ENCODE measurements at places on chromosomes 4 and X. TPM values are rescaled to one million over a fixed set of nuclear protein-coding genes. Genes with fewer than 3 reads are reported as not detected.
A peak's percentile ranks its signal among the peaks of the same experiment; 100 is the strongest.

- no peaks in the 10 kb centered on the region for H3K4me1 ChIP-seq
- peaks cover 81% of the 10 kb centered on the region for H3K27me3 ChIP-seq
- H3K27ac ChIP-seq = no peak overlapping the region
- no peak overlapping the region for H3K4me3 ChIP-seq
Observed at GRCh38 chrX:140507982-140508305, 3.1 kb upstream of the SOX3 start.

DNA sequence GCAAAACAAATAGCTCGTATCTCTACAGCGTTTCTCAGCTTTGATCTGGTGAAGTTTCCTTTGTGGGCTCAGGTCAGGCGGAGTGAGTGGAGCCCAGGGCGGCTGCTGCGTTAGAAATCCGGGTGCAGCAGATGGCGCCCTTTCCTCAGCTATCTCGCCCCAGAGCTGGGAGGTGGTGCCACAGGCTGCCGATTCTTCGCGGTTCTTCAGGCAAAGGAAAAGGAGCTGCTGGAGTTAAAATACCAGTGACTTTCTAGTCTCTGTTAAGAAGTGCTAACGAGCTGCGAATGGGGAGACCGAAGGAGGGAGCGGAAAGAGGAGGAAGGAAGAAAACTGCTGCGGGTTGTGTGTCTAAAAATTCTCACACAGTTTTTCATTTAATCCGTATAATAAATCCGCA, 114.6 kb downstream of the CPE start:
- no peak overlapping the region for H3K27ac ChIP-seq
- H3K36me3 ChIP-seq = no peaks in the 10 kb centered on the region
- no peaks in the 10 kb centered on the region for H3K4me1 ChIP-seq
- H3K4me3 ChIP-seq = no peak overlapping the region
- peak; percentile 36 for DNase-seq

DNA sequence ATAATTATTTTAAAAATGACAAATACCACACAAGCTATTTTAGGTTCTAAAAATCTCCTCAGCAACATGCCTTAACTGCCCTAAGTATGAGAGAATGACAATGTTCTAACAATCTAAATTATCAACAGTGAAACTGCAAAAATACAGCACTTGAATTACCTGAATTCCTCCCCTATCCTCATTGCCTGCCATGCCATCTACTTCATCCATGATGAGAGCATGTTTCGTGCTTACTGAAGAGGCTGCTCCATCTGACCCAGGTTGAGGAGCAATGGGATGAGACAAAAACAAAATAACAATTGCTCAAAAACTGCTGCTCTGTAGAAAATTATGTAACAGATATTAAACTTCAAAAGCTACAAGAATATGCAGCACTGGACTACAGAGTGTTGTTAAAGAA, 63.3 kb downstream of the RFC1 start:
- no peak overlapping the region for H3K4me3 ChIP-seq
- no peaks in the 10 kb centered on the region for H3K27me3 ChIP-seq
- H3K27ac ChIP-seq = no peak overlapping the region

DNA sequence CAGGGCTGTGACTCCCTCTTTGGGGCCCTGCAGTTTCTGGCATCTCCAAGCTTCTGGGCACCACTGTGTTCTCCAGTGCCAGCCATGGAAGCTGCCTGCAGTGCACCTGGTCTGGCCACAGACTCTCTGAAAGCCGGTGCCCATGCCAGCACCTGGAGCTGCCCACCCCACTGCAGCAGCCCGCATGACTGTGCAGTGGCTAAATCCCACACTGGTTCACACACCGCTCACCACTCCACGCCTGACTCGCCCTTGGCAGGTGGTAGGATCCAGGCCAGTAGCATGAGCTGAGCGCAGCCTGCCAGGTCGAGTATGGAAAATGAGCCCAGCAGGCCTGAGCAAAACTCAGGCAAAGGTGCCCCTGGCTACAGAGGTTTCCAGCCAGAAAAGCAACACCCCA, 72.8 kb upstream of the INTU start:
- H3K27ac ChIP-seq = no peak overlapping the region
- H3K27me3 ChIP-seq = no peaks in the 10 kb centered on the region
- H3K4me3 ChIP-seq = no peak overlapping the region
- DNase-seq = no peak
- no peaks in the 10 kb centered on the region for H3K36me3 ChIP-seq

GRCh38 chr4:54542540-54543041, 115.2 kb upstream of the KIT start:
- no peak overlapping the region for H3K4me3 ChIP-seq
- peak overlapping the region; percentile 68 for H3K27ac ChIP-seq
- H3K36me3 ChIP-seq = no peaks in the 10 kb centered on the region
- H3K27me3 ChIP-seq = no peaks in the 10 kb centered on the region
- DNase-seq = no peak
- H3K4me1 ChIP-seq = 0 out of 2 replicates have a peak, but pooled peaks cover 22% of the 10 kb centered on the region

GRCh38 chr4:61741327-61742096, 541.4 kb downstream of the ADGRL3 start:
- H3K36me3 ChIP-seq = no peaks in the 10 kb centered on the region
- no peak overlapping the region for H3K4me3 ChIP-seq
- peak; percentile 33 for DNase-seq

DNA sequence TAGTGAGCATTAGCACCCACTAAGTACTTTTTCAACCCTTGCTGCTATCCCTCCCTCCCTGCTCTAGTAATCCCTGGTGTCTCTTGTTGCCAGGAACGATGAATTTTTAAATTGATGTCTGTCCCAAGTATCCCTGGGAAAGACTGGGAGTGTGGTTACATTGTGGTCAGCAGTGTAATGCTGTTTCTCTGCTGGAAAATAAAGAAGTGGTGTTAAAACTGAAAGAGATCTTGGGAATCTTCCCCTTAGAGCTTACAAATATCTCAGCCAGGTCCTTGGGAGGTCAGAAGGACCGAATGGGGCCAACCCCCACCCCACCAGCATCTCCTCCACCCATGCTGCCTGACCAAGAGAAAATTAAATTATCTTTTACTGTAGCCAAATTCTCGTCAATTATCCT, 174.5 kb upstream of the MXRA5 start:
- no peaks in the 10 kb centered on the region for H3K36me3 ChIP-seq
- no peaks in the 10 kb centered on the region for H3K27me3 ChIP-seq
- H3K4me1 ChIP-seq = no peaks in the 10 kb centered on the region
- H3K27ac ChIP-seq = peak overlapping the region; percentile 84
- no peak overlapping the region for H3K4me3 ChIP-seq
- no peak for DNase-seq

- no peak overlapping the region for H3K4me3 ChIP-seq
- H3K4me1 ChIP-seq = no peaks in the 10 kb centered on the region
- H3K36me3 ChIP-seq = no peaks in the 10 kb centered on the region
Observed at GRCh38 chrX:40908857-40909475, 173.6 kb upstream of the MED14 start.

DNA sequence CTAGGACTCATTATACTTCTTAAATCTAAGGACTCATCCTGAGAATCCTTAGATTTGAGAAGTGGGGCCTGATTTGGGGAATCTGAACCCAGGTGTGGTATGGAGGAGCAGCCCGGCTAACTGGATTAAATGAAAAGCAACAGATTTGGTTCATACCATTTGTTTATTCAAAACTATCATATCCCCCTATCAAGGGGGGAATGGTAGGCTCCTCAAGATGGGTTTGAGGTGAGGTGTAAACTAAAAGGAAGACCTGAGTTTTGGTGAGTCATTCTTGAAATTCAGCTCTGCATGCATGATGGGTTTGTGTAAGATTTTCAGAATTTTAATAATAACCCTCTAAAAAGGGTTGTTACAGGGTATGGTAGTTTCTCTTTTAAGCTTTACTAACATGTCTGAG, 53.4 kb downstream of the CASP6 start:
- H3K4me3 ChIP-seq = no peak overlapping the region
- no peak for DNase-seq
- no peaks in the 10 kb centered on the region for H3K36me3 ChIP-seq

DNA sequence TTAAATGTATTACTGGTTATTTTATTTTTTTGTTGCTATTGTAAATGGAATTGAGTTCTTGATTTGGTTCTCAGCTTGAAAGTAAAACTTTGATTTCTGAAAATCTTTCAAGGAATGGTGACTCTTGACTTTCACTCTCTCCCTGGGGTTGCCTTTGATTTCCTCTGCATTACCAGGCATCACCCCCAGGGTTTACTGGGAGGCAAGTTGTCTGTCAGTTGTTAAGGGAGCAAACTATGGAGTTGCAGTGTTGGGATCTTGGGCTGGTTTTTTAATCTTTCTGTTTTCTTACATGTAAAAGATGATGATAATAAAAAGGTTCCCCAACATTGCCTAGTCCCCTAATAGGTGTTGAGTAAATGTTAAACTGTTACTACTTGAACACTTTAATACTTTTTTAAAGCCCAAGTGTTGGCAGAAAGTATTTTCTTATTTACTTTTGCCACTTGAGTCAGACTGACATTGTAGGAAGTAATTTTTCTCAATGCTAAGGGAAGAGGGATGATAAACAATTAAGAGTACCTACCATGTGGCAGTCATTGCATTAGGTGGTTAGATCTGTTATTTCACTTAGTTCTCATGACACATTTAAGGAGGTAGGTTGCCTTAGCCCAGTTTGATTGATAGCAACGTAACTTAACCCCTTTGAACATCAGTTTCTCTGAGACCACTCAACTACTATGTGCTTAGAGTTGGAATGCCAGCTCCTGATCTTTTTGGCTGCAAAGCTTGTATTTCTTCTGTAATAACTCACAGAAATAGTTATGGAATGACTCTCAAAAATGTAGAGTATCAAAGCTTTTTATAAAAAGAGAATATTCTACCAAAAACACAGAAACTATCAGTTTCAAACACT, 67.1 kb downstream of the DCLK2 start:
- no peaks in the 10 kb centered on the region for H3K27me3 ChIP-seq
- H3K4me3 ChIP-seq = no peak overlapping the region
- DNase-seq = no peak
- peaks cover 4% of the 10 kb centered on the region for H3K4me1 ChIP-seq

DNA sequence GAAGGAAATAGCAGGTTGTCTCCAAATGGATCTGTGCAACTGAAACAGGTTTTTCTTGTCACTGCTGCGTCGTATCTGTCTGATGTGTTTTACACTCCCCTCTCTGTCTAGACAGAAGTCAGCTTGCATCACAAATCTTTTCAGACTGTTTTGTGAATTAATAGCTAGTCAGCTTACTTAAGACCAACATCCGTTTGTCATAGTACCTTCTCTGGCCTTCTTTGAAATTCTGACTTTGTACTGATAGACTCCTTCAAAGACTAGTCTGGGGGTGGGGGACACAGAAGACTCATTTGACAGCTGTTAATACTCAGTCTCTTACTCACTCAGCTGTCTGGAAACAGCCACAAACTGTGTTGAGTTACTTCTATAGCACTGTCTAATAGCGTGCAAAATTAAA, 197.8 kb downstream of the PALLD start:
- no peaks in the 10 kb centered on the region for H3K4me1 ChIP-seq
- H3K4me3 ChIP-seq = no peak overlapping the region
- H3K27ac ChIP-seq = peak overlapping the region; percentile 34
- DNase-seq = no peak

GRCh38 chrX:10420134-10420533, 200.3 kb downstream of the MID1 start:
- no peaks in the 10 kb centered on the region for H3K27me3 ChIP-seq
- no peak for DNase-seq
- H3K4me3 ChIP-seq = no peak overlapping the region
- peaks cover 5% of the 10 kb centered on the region for H3K4me1 ChIP-seq
- H3K27ac ChIP-seq = no peak overlapping the region
- H3K36me3 ChIP-seq = no peaks in the 10 kb centered on the region

- H3K27ac ChIP-seq = no peak overlapping the region
- no peaks in the 10 kb centered on the region for H3K27me3 ChIP-seq
- H3K4me3 ChIP-seq = no peak overlapping the region
- no peak for DNase-seq
- H3K4me1 ChIP-seq = no peaks in the 10 kb centered on the region
Observed at GRCh38 chr4:108303488-108304177, 134.9 kb upstream of the LEF1 start.

DNA sequence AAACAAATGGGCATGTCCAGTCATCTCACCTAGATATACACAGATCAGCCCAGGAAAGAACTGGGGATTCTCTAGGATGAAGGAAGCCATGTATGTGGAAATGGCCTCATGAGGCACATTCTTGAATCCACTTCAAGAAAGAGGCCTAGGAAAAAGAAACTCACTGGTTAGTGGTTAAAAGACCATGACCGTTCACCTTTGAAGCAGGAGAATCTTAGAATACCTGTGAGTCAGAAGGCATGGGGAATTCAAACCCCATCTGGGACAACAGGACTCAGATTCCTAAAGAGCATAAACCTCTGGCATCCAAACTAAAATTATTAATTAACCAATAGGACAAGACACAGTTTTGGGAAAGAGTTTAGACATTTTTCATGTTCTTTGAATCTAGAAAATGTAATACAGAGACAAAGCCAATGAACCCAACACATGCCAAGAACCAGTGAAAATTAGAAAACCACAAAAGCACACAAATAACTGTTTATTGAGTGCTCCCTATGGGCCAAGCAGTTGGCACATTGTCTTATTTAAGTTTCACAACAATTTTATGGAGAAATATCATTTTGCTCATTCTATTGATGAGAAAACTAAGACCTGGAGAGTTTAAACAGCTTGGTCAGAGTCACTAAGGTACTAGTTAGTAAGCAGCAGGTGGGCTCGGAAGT, 97.5 kb downstream of the NPNT start:
- H3K4me1 ChIP-seq = no peaks in the 10 kb centered on the region
- no peak overlapping the region for H3K4me3 ChIP-seq
- DNase-seq = no peak
- no peaks in the 10 kb centered on the region for H3K36me3 ChIP-seq

GRCh38 chrX:110082161-110082560, 79.2 kb downstream of the TMEM164 start:
- H3K27ac ChIP-seq = peak overlapping the region; percentile 82
- no peaks in the 10 kb centered on the region for H3K27me3 ChIP-seq
- no peaks in the 10 kb centered on the region for H3K36me3 ChIP-seq
- no peak overlapping the region for H3K4me3 ChIP-seq
- DNase-seq = no peak

DNA sequence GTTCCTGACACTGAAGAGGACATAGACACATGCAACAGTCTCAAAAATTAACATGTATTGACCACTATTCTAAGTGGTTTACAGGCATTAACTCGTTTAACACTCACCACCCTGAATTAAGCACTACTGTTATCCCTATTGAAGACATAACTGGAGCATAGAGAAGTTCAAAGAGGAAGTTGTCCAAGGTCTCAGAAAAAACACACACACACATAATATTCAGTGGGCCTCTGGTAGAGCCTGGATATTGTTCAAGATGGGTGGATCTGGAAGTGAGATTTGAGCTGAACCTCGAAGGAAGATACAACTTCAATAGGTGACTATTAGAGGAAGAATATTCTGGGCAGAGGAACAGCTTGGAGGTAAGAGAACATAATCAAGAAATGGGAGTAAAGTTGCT, 334.9 kb downstream of the HNRNPD start:
- H3K27me3 ChIP-seq = peaks cover 16% of the 10 kb centered on the region
- H3K4me1 ChIP-seq = no peaks in the 10 kb centered on the region
- H3K36me3 ChIP-seq = no peaks in the 10 kb centered on the region
- H3K27ac ChIP-seq = no peak overlapping the region
- no peak overlapping the region for H3K4me3 ChIP-seq

Gene SMR3B
- polyA plus RNA-seq = not detected

Gene FANCB
- 0.81 TPM for polyA plus RNA-seq

Gene SPANXN4
- polyA plus RNA-seq = not detected

Gene FRG2
- not detected for polyA plus RNA-seq

Gene NOP14
- 7.5 TPM for polyA plus RNA-seq

Gene MAGEA9B
- 0.37 TPM for polyA plus RNA-seq
